ENCODE measurements at places on chromosomes 16 and 17.

GRCh38 chr17:17493986-17494466 lies 2.2 kb downstream of the RASD1 start:
- DNase-seq: no peak

DNA sequence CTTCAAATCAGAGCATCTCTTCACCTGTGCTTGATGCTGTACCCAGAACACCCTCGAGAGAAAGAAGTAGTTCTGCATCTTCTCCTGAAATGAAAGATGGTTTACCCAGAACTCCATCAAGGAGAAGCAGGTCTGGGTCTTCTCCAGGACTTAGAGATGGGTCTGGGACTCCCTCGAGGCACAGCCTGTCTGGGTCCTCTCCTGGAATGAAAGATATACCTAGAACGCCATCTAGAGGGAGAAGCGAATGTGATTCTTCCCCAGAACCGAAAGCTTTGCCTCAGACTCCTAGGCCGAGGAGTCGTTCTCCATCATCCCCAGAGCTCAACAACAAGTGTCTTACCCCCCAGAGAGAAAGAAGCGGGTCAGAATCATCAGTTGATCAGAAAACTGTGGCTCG lies 12.3 kb downstream of the SRRM2 start:
- DNase-seq: no peak

DNA sequence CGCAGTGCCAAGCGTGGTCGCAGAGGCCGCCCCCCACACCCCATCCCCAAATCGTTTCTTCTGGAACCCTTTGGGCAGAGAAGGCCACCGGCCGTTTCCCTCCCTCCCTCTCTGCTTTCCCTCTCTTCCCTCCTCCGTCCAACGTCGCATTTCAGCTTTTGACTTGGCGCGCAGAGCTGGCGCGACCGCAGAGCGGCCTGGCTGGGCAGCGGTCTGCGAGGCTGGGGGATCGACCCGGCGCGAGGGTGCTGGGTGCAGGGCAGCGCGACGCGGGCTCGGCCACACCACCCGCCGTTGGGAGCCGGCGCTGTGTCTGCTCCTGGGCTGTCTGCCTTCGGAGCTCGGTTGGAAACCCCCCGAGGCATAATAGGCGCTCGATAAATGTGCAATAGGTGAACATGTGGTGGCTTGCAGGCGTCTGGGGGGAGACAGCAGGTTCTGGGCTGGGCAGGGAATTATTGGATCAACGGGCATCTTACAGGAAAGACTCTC lies 2.8 kb upstream of the NTN3 start:
- no peak for DNase-seq

- no peak for DNase-seq
Observed at GRCh38 chr16:79347277-79347676, 253.3 kb downstream of the MAF start.

- DNase-seq: no peak
Observed at GRCh38 chr16:19979638-19980037, 94.1 kb downstream of the GPR139 start.

DNA sequence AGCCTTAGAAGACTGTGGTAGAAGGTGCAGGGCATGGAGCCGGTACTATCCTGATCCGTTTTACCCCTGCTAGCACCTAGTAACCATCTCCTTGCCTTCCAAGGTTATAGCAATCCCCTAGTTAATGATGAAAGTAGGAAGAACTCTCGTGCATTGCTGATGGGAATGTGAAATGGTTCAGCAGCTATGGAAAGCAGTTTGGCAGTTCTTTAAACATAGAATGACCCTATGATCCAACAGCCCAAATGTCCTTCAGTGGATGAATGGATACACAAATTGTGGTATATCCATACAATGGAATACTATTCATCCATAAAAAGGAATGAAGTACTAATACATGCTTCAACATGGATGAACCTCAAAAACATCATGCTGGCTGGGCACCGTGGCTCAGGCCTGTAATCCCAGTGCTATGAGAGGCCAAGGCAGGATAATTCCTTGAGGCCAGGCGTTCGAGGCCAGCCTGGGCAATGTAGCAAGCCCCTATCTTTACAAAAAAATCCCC lies 6.2 kb upstream of the SRCIN1 start:
- DNase-seq: no peak

DNA sequence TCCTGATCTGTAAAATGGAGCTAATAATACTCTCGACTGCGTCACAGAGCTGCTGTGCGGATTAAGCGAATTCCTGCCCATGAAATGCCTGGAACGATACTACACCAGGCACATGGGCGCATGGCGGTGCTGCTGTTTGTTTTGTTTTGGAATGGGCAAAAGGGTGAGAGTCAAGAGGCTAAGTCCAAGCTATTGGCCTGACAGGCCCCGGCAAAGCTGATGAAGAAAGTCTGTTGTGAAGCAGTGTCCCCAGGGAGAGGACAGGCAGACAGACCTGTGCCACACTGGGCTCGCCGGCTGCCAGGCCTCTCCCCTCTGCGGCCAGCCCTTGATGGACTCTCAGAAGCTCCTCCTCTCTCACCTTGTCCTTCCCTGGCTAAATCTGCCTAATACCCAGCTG lies 31.3 kb upstream of the RASD1 start:
- DNase-seq: no peak

GRCh38 chr17:76951375-76951905 lies 83.2 kb downstream of the MGAT5B start:
- no peak for DNase-seq

Data from tibial artery (tissue), 4 donors.